ENCODE measurements at places on chromosomes 4 and X.

- no peak for DNase-seq
These were observed 6.6 kb downstream of the TLL1 start for GRCh38 chr4:165879641-165880040.

- DNase-seq: no peak
These were observed 26.0 kb downstream of the C4orf17 start for GRCh38 chr4:99536848-99537247.

GRCh38 chrX:45803383-45803921 lies 602.8 kb upstream of the DIPK2B start:
- DNase-seq: no peak

- DNase-seq: peak; percentile 53
These were observed at the start of gene HPRT1 for GRCh38 chrX:134460005-134460861. Gene HPRT1 (plus strand): TSS chrX:134460165. CDS start chrX:134460312, 147 bp downstream.

GRCh38 chr4:118842055-118842454 lies 6.1 kb upstream of the SEC24D start:
- DNase-seq: no peak

- no peak for DNase-seq
These were observed 13.1 kb upstream of the MAGEA4 start for GRCh38 chrX:151899622-151900021.

DNA sequence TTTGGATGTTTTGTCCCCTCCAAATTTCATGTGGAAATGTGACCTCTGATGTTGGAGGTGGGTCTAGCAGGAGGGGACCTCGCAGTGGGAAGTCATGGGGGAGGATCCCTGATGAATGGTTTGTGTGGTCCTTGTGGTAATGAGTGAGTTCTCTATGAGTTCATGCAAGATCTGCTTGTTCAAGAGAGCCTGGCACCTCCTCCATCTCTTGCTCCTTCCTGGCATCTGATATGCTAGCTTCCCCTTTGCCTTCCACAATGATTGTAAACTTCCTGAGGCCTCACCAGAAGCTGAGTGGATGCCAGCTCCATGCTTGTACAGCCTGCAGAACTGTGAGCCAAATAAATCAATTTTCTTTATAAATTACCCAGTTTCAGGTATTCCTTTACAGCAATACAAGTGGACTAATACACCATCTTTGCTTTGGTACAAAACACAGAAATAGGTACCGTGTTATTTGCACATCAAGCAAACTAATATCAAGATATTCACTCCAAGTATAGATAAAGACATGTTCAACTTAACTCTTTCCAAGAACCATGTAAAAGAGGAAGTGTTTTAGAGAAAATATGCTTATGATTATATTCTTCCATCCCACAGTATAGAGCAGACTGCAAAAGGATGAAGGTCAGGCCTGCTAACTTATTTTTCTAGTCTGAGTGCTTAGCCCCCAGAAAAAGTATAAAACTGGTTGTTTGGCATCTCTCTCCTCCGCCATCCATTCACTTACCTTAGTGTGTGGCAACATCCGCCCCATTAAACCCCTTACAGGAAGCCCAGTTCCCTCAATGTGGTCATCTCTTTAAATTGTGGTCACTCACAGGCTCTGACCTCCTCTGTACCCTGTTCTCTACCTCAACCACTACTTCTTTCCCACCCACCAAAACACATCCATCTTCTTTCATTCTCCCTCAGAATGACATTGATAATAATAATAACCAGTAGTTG lies 6.7 kb downstream of the ARAP2 start:
- DNase-seq: no peak

DNA sequence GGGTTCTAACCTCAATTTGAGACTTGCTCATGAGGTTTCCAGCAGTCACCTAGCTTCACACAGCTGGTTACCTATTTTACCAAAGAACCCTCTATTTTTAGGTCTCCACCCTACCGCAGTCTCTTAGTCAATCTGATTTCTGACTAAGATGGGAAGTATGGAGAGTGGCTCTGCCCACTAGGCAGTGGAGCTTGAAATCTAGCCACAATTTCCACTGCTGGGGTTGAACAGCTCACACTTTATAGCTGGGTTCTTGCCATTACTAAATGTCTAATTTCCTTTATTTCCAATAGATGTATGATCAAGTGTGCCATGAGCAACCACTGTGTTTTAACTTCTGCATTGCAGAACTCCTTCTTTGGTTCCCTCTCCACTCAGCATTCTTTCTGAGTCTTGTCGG lies 43.1 kb downstream of the GASK1B start:
- no peak for DNase-seq

DNA sequence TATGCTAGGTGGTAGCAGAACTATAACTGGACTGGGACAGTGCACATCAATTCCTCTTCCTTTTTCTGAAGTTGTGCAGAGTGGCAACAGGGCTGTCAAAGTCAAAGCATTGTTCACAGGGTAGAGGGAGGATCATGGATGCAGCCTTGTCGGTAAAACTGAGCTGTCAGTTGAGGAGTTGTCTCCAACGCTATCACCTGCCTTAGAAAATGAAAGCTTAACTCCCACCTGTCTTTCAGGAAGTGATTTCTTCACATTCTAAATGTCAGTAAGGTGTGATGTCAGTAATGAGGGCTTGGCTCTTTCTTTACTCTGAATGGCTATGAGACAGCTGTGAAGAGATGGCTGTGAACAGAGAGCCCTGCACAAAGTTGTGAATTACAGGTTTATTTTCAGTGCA lies 66.4 kb upstream of the BANK1 start:
- DNase-seq: no peak

- no peak for DNase-seq
These were observed 2.7 kb upstream of the SMIM20 start for GRCh38 chr4:25911356-25911755.

DNA sequence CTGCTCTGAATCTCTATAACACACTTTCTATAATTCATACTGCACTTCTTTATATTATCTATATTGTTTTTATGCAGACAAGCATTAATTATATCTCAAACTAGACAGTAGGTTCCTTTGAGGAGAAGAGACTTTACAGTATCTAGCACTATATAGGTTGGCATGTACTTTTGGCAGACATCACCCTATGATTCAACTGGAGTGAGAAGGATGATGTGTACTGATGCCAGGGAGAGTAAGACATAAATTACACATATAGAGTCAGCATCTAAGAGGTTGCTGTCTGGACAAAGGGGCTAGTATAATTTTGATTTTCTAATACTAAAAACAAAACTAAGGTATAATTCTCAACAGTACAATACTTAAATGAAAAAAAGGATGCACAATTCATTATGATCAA lies 5.1 kb upstream of the RBM41 start:
- no peak for DNase-seq

DNA sequence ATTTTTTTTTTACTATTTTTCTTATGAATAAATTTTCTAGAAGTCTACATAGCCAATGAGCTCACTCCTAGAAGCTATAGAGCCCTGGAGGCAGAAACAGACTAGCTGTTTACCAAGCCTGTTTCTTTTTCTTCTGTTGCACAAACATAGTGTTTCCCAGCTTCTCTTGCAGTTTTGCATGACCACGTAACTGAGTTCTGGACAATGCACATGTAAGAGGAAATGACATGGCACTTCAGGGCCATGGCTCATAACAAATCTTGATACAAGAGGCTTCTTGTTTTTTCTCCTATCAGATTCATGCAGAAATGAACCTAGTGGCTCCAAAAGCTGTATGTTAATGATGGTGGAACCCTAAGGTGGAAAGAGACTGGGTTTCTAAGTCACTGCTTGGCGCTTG lies 127.4 kb downstream of the ZNF330 start:
- DNase-seq: no peak

DNA sequence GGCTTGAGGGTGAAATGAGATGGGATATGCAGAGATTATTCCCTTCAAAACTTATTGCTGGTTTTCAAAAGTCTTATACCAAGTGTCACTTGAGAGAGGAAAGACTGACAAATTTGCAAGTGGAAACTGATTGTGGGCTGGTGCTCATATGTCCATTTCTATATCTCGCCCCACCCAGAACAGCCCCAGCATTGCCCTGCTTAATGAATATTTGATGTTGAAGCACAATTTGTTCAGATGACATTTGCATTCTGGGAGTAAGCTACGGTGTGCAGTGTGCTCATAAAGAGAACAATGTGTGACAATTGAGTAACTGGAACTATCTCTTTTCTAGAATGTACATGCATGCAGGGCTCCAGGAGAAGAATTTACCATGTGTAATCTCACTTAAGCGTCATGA lies 223.5 kb upstream of the TRPC5 start:
- DNase-seq: no peak

GRCh38 chr4:179625406-179625805 lies 2183.2 kb upstream of the AGA start:
- DNase-seq: no peak

DNA sequence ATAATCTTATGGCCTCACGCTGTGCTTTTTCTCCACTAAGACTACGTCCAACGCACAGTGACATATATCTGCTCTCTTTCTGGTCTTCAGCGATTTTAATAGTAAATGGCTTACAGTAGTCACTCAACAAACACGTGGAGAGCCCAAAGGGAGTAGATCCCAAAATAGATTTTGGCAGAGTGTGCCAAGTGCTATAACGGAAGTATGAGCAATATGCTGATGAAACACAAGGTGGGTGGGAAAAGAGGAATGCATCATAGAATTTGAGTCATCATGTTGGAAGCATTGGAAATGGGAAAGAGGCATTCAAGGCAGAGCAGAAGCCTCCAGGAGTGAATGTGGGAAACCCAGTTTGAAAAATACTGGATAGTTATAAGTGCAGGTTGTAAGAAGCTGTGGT lies 129.1 kb upstream of the LDB2 start:
- no peak for DNase-seq

GRCh38 chr4:151403656-151404055 lies 5.3 kb upstream of the FHIP1A start:
- no peak for DNase-seq

- DNase-seq: no peak
These were observed at the start of gene IL9R for GRCh38 chrX:155997436-155997835. Gene IL9R (plus strand): TSS chrX:155997696. CDS start chrX:155997760, 64 bp downstream.

DNA sequence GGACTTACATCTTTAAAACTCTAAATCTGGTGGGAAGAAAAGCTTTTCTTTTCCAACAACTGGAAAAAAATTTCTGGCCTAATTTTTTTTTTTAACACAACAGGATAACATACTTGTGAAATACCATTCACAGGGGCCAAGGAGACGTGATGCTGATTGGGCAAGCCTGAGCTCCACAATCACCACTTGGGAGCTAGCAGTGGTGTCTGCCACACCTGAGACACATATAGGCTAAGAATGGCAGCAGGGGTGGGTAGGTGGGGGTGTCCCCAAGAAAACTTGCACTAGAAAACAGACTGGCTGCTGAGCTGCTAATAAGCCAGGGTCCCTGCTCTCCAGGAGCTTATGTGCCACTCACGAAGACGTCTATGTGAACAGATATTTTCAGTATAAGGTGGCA lies 5.6 kb upstream of the PKD2 start:
- no peak for DNase-seq

- no peak for DNase-seq
These were observed 48.6 kb upstream of the TRIM2 start for GRCh38 chr4:153155686-153156085.

- DNase-seq: no peak
These were observed 236.9 kb downstream of the DCTD start for GRCh38 chr4:182680234-182680653.

- DNase-seq: no peak
These were observed 6.7 kb upstream of the WAS start for GRCh38 chrX:48676893-48677270.

Measured in GM12891 (cell line).